Small intestine (tissue), 16 donors: ENCODE measurements at places on chromosomes 11 and 22. TPM values are rescaled to one million over a fixed set of nuclear protein-coding genes. Genes with fewer than 3 reads are reported as not detected.

The BTBD18 gene
- not detected for polyA plus RNA-seq

The ADAMTS8 gene
- 0.95 TPM for polyA plus RNA-seq

The EIF3M gene
- polyA plus RNA-seq, result 185 TPM

The ARHGAP8 gene
- 6.8 TPM for polyA plus RNA-seq

The APLNR gene
- polyA plus RNA-seq, result 0.27 TPM

The CCDC134 gene
- polyA plus RNA-seq, result 4.9 TPM
